ENCODE measurements at places on chromosomes 5 and 9. TPM values are rescaled to one million over a fixed set of nuclear protein-coding genes. Genes with fewer than 3 reads are reported as not detected.

The SARDH gene
- 13.7 TPM for polyA plus RNA-seq

DNA sequence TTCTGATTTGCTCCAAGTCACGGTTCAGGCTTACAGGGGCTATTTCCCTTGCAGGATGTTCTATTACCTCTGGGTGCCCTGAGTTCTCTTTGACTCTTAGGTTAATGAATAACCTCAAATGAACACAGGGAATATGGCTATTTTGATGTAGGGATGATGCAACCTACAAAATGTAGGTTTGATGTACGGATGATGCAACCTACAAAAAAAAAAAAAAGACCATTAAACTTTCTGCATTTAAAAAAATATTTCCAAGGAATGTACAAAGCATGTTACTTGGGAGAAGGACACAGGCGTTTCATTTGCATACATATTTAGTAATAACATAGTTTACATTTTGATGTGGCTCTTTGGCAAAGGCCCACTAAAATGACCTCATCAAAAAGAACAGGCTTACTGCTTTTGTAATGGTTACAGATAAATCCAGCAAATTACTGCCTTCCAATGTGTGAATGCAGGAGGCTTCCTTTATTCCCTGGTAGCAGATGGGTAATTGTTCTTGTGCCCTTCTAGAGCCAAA is 36.3 kb downstream of the ZNF474 start:
- no peak for DNase-seq

- DNase-seq, result no peak
Measured at GRCh38 chr5:85893996-85894395, 723.7 kb upstream of the COX7C start.

GRCh38 chr5:173902334-173902733 is 14.2 kb downstream of the CPEB4 start:
- no peak for DNase-seq

GRCh38 chr9:127545196-127546124 is 66.6 kb upstream of the STXBP1 start:
- no peak for DNase-seq

The FABP6 gene
- polyA plus RNA-seq, result not detected

DNA sequence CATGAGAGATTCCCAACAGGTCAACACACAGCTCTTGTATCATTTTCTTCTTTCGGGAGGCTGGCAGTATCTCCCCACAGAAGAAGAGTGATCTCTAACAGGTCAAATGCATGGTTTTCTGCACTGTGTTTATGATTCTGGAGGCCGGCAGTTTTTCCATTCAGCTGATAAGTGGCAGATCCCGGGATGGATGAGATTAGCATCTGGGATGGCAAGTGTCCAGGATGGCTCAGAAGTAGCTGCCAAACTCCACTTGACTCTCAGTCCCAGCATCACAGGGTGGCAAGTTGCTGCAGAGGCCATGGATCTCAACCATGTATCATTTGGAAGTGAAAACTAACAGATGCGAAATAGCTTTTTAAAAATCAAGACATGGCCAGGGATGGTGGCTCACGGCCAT is 97.8 kb upstream of the SLC44A1 start:
- DNase-seq, result no peak

- no peak for DNase-seq
Measured at GRCh38 chr5:63240063-63240755, 661.6 kb downstream of the LRRC70 start.

The PLEKHG4B gene
- 11.3 TPM for polyA plus RNA-seq

DNA sequence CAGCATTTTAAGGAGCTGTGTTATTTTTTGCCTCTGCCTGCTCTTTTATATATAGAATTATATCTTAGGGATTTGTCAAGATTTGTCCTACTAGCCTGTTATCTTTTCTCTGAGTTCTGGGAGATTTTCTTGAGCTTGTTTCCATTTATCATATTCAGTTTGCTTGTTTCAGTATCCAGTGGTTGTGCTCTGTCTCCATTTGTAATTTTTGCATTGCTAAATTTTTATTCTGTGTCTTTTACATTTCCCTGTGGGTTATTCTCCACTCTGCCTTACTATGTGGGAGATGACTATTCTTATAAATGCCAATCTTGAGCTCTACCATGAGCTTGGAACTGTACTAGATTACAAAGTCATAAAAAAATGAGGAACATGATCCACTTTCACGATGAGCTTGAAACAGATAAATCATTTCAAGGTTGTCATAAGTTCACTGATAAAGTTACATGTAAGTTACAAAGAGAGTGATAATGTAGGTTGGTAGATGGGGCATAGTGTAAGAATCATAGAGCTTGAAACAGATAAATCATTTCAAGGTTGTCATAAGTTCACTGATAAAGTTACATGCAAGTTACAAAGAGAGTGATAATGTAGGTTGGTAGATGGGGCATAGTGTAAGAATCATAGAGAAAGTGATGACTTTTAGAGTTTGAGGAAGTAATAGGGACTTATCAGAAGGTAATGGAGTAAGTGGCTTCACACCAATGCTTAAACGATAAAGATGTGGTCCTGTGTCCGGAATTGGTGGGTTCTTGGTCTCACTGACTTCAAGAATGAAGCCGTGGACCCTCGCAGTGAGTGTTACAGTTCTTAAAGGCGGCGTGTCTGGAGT is 287.3 kb downstream of the ADGRV1 start:
- DNase-seq, result no peak

The DAPK1 gene
- polyA plus RNA-seq, result 72.9 TPM

- DNase-seq, result no peak
Measured at GRCh38 chr5:176899296-176899891, at the start of gene HK3. HK3 (minus strand) TSS chr5:176899346; CDS start chr5:176896159, 3,187 bp downstream.

DNA sequence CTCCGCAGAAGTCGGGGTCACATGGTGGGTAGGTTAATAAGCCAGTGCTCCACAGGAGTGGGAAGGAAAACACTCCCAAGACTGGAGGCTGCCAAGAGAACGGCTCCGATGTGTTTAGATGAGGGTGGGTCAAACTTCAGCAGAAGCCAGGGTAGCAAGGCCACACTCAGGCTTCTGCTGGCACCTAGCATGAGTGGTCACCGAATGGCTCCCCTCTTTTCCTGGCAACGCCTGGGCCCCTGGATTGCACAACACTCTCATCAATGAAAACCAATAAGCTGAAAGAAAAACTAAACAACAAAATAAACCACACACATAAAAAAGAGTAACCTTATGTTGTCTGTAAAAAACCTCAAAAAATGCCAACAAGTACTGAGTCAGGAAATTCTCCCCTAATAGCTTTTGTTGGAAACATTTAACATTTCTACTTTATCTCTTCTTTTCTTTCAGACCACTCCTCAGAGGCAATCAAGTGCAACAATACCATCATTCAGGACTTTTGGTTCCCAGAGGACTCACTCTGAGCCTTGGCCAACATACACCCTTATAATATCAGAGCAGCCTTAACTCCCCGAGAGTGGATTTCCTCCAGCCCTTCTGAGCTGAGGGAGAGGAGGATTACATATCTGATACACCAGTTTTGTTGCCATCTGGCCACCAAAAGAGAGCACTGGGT is 279.9 kb downstream of the ENC1 start:
- no peak for DNase-seq

- DNase-seq, result no peak
Measured at GRCh38 chr9:120690372-120690771, 23.9 kb downstream of the MEGF9 start.

The CDO1 gene
- polyA plus RNA-seq, result 18.1 TPM

- DNase-seq, result no peak
Measured at GRCh38 chr9:72579190-72579589, 57.8 kb downstream of the TMC1 start.

GRCh38 chr9:6007770-6008168 is 7.7 kb downstream of the RANBP6 start:
- peak; percentile 76 for DNase-seq

DNA sequence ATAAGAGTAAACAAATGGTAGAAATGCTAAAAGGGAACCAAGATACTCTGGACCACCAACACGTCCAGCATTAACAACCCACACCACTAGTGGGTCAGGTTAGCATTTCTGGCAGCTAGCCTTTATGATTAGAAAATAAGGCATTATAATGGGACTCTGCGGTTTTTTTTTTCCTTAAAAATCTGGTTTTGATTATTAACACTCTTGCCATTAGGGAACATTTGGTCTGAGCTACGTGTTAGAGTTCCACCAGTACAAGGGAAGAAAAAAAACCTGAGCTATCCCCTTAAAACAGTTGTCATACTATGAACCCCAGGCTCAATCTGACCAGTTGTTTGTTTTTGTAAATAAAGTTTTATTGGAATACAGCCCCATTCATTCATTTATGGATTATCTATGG is 110.4 kb downstream of the NTRK2 start:
- DNase-seq, result no peak

DNA sequence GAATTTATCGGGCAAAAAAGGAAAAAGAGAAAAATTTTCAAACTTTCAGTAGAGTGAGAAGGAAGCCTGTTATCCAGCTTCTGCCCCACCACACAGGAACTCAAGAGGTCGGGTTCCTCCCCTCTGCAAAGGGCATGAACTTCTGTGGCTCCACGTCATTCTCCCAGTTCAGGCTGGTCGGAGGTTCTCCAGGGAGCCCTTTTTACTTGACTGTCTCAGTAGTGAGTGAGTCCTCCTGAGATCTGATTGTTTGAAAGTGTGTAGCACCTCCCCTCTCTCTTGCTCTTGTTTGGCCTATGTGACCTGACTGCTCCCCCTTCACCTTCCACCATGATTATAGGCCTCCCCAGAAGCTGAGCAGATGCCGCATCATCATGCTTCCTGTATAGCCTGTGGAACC is 9.7 kb downstream of the SPINK1 start:
- no peak for DNase-seq

The HSD17B4 gene
- 208 TPM for polyA plus RNA-seq

GRCh38 chr5:176887252-176887849 is 11.8 kb downstream of the HK3 start:
- no peak for DNase-seq

DNA sequence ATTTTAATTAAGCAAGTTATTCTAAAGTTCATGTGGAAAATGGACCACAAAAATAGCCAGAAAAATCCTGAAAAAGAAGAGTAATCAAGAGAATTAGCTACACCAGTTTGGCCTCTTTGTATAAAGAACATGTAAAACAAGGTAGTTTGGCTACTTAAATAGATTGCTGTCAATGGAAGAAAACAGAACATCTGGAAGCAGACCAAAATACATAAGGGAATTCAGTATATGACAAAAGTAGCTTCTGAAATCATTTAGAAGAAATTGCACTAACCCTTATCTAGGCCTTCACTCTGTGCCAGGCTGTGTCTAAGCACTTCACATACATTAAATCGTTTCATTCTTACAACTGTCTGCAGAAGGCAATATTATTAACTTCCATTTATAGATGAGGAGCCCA is 156.6 kb downstream of the PRDM6 start:
- no peak for DNase-seq

The IL17B gene
- polyA plus RNA-seq, result 0.46 TPM

- DNase-seq, result no peak
Measured at GRCh38 chr5:78968781-78969180, 16.3 kb downstream of the ARSB start.

- DNase-seq, result peak; percentile 71
Measured at GRCh38 chr5:168851902-168852321, 272.7 kb upstream of the PANK3 start.

The SLC4A9 gene
- 17.6 TPM for polyA plus RNA-seq

The DMRTA1 gene
- 1.1 TPM for polyA plus RNA-seq

The CCDC183 gene
- polyA plus RNA-seq, result 4.9 TPM

DNA sequence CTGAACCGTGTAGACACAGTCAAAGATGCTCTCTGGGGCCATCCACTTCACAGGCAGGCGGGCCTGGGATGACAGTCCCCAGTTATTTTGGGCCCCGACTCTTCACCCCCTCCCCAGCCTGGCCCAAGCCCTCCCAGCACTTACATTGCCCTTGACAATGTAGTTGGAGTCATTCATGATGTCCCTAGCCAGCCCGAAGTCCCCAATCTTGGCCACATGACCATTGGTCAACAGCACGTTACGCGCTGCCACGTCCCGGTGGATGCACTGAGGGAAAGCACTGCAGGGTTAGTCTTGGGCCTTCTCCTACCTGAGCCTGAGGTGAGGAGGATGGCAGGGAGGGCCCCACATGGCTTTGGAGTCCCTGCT is 30.3 kb downstream of the CSF1R start:
- no peak for DNase-seq

The ANKRD34B gene
- 0.30 TPM for polyA plus RNA-seq

- DNase-seq, result no peak
Measured at GRCh38 chr5:123700624-123701287, 188.8 kb downstream of the CSNK1G3 start.

- DNase-seq, result no peak
Measured at GRCh38 chr9:73615557-73615956, 463.9 kb downstream of the ANXA1 start.

- no peak for DNase-seq
Measured at GRCh38 chr5:149675610-149676201, 54.4 kb upstream of the PPARGC1B start.

DNA sequence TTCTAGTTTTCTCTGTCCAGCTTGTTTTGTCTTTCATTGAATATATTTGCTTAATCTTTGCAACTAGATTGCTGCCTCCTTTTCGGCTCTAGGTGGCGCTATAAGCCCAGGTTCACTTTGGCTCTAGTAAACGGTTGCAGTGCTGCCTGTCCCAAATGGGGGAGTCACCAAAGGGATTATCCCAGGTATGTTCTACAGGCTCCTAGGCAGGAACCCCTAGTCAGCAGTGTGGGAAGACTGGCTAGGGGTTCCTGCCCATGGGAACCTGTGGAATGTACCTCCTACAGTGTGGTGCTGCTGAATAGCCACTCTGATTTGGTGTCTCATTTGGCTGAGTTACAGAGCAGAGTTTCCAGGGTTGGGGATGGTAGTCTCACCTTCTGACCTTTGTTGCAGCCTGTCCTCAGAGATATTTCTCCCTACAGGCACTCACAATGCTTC is 85.2 kb downstream of the ARSB start:
- no peak for DNase-seq

DNA sequence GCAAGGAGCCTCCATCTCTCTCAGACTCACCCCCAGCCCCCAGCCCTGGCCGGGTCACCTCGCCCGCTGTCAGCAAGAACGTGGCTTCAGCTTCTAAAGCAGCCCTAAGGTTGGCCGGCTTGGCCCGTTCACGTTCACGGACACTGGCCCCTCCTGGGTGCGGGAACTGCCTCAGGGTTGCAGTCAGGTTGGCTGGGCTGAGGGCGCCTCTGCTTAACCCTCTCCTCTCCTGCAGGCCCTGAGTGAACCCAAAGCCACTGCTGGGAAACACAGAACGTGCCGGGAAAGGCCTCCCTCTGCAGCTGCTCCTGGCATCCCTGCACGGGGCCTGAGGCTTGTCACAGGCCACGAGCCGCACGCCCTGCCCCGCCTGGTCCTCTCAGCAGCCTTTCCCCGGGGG is 40.1 kb upstream of the UBAC1 start:
- DNase-seq, result no peak

DNA sequence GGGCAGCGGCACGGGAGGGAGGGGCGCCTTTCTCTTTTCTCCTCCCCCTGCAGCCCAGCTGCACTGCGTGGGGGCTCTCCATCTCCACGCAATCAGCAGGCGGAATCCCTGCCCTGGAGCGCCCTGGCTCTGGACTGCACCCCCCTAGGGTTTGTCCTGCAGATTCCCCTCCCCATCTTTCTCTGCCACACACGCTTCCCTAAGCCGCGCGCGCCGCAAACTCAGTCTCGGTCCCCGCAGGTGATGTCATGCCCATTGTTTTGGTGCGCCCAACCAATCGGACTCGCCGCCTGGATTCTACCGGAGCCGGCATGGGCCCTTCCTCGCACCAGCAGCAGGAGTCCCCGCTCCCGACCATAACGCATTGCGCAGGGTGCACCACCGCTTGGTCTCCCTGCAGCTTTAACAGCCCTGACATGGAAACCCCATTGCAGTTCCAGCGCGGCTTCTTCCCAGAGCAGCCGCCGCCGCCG is at the start of gene KCNN2:
Gene KCNN2 (plus strand): TSS at position 347 of the 473 bp plus-strand sequence. CDS start 70 bp downstream, at position 417.
- peak; percentile 83 for DNase-seq
